ENCODE measurements at places on chromosomes 11 and 22.
A peak's percentile ranks its signal among the peaks of the same experiment; 100 is the strongest.

GRCh38 chr11:91433284-91434010 lies 791.2 kb upstream of the FAT3 start:
- DNase-seq, result peak; percentile 5

DNA sequence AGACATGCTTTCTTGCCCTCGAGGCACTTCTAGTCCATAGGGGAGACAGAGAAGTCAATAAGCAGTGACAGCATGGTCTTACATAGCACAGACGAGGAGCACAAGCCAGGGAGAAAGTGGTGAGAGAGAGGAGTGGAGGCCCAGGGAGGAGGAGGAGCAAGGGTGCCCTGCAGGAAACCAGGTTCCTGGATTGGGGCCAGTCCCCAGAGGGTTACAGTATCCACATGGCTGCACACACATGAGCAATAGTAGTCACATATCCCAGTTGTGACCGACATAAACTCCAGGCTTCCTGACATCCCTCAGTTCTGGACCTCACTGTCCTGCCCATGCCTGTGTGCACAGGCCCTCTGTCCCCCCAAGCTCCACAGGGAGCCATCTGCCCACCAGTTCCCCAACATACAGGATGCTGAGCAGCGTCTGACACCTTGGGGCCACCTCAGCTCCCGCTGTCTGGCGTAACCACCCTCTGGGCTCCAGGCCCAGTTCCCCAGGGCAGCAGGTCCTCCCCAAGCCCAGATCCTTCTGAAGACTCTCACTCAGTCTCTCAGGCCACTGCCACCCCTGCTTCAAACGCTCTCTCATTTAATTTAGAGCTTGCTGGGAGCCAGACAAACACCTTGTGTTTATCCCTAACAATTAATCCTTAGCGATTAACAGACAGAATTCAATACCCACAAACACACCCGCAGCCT lies 53.7 kb downstream of the DSCAML1 start:
- no peak for DNase-seq

- DNase-seq, result no peak
These were observed 16.0 kb upstream of the TUB start for GRCh38 chr11:8065031-8065430.

GRCh38 chr22:37358917-37359316 lies 68.4 kb downstream of the ELFN2 start:
- DNase-seq, result no peak

GRCh38 chr22:22479999-22480532 lies 28.5 kb downstream of the ZNF280B start:
- DNase-seq, result no peak

- DNase-seq, result no peak
These were observed 382 bp downstream of the IMMP1L start for GRCh38 chr11:31509051-31509428.

DNA sequence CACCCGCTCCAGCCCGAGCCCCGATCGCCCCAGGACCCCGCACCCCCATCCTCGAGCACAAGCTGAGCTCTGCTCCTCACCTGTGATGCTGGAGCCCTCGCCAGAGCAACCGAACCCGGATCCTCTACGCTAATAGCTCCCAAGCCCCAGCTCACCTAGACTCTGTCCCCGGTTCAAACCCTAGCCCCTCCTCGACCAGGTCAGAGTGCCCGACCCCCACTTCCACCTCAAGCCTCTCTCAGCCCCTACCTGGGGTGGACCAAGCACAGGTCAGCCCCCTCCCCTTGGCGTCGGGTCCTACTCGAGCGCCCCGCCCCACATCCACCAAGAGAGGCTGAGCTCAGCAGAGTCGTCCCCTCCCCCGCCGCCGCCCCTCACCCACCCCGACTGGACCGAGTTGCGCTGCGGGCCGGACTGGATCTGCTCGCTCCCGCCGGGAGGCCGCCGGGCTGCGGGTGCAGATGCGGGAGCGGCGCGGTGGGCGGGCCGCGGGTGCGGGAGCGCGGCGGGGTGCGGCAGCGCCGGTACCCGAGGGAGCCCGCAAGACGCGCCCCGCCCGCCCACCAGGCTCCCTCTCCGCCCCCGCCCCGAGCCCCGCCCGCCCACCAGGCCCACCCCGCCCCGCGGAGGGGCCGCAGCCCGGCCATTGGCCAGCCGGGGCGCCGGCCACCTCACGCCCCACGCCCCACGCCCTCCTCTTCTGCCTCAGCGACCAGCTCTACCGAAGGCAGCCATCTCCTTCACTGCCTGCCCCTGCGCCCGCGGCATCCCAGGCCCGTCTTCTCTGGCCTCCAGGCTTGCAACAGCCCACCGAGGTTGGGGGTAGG lies 577 bp upstream of the DKK3 start:
- no peak for DNase-seq

Data from NB4 (cell line).